ENCODE measurements at places on chromosomes 13 and 19.
A peak's percentile ranks its signal among the peaks of the same experiment; 100 is the strongest.

DNA sequence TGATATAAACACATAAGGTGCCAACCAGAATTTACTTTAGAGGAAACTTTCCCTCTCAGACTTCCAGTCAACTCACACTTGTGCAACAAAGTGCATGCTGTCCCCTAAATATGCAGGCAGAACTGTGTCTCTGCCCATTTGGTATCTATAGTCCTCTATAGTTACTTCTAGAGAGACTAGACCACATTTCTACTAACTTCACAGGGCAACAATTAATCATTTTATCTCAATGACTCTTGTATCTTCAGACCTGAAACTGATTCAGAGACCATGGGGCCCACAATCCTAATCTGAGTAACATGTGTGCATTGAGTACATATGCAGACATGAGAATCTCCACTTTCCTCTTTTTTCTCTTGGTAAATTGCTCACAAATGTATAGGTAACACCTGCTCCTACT lies 158.1 kb downstream of the ZNF486 start:
- no peak for DNase-seq

GRCh38 chr19:48490981-48491792 lies 20.4 kb downstream of the LMTK3 start:
- DNase-seq, result peak; percentile 64

GRCh38 chr13:41631296-41631965 lies 174.1 kb downstream of the RGCC start:
- DNase-seq, result no peak

- peak; percentile 10 for DNase-seq
Measured at GRCh38 chr13:78520425-78520824, 82.9 kb downstream of the POU4F1 start.

- no peak for DNase-seq
Measured at GRCh38 chr19:7670150-7670783, 1.4 kb downstream of the RETN start.

GRCh38 chr13:78036841-78037240 lies 118.2 kb upstream of the EDNRB start:
- DNase-seq, result no peak

DNA sequence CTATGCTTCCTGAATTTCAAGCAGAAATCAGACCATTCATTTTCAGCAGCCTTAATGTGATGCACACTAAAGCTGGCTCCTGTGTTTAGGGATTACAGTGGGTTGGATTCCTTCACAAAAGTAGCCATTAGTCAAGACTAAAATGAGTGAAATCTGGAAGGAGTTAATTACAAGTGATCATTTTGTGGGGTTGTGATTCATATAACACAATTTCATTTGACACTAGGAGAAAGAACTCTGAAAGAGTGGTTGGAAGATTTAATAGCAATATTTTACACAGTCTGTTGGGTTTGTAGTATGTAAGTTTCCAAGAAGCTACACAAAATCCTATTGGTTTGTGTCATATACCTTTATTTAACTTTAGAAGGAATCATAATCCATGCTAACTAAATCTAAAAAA lies 236.9 kb downstream of the DCT start:
- DNase-seq, result no peak

DNA sequence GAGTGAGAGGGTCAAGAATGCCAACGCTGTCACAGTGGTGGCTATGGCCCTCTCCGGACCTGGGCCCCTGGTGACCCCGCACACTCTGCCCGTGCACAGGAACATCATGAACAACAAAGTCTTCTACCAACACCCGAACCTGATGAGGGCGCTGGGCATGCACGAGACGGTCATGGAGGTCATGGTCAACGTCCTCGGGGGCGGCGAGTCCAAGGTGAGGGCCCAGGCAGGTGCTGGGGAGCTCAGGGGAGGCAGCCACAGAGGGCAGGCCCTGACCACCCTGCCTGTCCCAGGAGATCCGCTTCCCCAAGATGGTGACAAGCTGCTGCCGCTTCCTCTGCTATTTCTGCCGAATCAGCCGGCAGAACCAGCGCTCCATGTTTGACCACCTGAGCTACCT lies 62.6 kb downstream of the RYR1 start:
- DNase-seq, result no peak

DNA sequence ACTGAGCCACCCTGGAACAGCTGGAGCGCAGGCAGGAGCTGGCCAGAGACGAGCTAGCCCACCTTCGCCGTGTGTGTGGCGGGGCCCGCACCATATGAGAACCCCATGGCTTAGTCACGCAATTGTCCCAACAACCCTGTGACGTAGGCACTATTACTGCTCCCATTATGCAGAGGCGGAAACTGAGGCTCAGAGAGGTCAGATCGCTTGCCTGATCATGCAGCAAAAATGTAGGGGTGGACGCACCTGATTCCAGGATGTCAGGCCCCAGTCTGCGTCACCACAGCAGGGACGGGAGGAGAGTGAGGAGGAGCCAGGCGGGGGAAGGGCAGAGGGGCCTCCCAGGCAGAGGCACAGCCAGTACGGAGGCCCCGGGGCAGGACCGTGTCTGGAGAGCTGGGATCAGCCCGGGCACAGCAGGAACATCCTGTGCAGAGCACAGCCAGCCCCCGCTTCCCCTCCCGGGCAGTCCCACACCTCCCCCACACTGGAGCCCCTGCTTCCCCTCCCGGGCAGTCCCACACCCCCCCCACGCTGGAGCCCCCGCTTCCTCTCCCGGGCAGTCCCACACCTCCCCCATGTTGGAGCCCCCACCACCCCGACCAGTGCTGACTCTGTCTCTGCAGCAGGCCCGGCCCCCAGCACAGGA lies 16.7 kb downstream of the PIP5K1C start:
- DNase-seq, result peak; percentile 47

GRCh38 chr13:47548294-47548840 lies 452.7 kb downstream of the SUCLA2 start:
- DNase-seq, result no peak

DNA sequence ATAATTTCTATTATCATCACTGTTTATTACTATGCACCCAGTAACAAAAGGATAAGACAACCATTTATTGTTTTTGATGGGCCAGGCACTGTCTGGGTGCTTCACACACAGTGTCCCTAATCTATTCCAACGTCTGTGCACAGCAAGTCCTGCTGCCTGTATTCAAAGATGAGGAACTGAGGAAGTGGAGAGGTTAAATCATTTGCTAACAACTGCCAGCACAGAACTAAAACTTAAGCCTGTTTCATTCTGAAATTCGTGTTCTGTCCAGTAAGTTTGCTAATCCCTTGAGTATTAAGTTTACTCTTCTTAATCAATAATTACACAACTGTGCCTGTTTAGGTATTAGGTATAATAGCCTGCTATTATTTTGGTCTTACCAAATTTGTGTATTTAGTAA lies 41.9 kb downstream of the TEX26 start:
- DNase-seq, result no peak

DNA sequence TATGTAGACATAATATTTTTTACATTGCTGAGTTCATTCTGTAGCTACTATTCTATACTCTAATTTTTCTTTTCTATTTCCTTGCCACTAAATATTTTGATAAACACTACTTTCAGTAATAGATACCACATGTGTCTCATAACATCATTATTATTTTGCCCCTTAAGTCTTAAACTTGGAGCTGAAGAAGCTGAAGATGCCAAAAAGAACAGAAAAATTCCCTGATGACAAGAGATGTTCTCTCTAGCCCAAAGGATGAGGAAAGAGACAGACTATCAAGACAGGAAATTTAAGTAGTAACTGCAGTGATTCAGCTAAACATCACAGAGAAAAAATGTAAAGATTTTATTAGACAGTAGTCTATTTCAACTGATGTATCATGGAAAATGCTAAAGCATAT lies 322.0 kb upstream of the KLHL1 start:
- no peak for DNase-seq

DNA sequence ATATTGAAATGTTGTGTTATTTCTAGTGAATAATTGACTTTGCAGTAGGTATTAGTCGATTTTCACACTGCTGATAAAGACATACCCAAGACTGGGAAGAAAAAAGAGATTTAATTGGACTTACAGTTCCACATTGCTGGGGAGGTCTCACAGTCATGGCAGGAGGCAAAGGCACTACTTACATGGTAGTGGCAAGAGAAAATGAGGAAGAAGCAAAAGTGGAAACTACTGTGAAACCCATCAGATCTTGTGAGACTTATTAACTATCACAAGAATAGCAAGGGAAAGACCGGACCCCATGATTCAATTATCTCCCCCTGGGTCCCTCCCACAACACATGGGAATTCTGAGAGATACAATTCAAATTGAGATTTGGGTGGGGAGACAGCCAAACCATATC lies 9.9 kb upstream of the C5AR2 start:
- no peak for DNase-seq

DNA sequence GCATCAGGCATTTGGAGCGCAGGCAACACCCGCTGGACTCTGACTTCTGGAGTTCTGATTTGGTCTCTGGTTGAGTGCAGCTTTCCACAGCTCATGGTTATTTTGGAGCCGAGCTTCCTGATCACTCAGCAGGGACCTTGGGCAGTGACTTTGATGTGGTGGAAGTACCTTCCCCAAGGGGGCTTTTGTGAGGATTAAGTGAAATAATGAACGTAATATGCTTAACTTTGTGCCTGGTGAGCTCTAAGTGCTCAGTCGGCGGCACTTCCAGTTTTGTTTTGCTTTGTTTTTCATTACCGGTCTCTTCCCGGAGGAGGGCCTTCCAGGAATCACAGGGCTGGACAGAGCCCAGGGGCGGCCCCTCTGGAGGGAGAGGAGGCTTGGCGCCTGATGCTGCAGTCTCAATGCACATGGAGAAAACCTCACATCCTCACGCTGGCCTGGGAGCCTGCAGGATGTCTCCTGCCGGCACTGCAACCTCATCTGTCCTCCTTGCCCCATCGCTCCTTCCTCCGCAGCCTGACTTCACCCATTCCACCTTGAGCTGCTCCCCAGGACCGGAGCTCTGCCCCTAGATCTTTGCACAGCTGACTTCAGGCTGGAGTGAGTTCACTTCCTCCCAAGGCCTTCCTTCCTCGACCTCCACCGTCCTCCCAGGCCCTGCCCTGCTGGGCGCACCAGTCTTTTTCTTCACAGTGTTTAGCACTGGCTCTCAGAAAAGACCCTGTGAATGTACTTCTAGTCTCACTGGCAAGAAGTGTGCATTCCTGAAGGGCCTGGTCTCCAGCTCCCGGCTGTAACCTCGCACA lies 1.5 kb downstream of the PLEKHF1 start:
- DNase-seq, result peak; percentile 36

GRCh38 chr13:113920606-113921286 lies 53.1 kb downstream of the C13orf46 start:
- DNase-seq, result no peak

- DNase-seq, result no peak
Measured at GRCh38 chr19:45659096-45659729, 8.8 kb upstream of the GIPR start.

GRCh38 chr19:29819986-29820385 lies 8.2 kb downstream of the CCNE1 start:
- DNase-seq, result no peak

DNA sequence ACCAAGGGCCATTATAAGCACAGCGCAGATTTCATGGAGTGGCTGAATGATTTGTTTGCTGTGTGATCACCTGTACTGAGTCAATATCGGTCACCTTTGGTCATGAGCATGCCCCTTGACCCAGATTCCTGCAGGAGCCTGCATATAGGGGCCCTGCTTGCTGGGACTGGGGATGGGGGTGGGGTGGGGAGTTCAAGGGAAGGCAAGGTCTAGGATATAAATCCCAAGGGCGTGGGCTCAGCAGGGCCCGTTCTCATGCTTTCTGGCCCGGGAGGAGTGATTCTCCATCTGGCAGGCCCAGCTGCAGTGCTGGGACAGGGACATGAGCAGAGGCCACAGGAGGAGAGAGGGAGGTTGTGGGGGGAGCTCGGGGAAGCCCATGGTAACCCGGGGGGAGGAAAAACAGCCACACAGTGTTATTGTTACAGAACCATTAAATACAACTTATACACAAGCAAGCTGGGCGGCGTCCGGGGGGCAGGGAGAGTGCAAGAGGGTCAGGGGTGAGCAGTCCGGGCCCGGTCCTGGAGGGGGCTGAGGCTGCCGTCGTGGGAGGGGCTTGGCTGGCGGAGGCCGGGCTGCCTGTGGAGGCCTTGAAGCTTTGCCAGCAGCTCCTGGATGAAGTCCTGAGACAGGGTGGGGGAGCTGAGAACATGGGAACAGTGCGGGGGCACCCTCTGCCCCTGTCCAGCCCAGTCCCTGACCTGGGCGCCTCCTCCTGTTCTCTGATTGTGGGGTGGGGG lies 5.2 kb downstream of the PPP1R14A start:
- DNase-seq, result no peak

Data from GM12865 (cell line).